ENCODE measurements at places on chromosomes 4 and X.

DNA sequence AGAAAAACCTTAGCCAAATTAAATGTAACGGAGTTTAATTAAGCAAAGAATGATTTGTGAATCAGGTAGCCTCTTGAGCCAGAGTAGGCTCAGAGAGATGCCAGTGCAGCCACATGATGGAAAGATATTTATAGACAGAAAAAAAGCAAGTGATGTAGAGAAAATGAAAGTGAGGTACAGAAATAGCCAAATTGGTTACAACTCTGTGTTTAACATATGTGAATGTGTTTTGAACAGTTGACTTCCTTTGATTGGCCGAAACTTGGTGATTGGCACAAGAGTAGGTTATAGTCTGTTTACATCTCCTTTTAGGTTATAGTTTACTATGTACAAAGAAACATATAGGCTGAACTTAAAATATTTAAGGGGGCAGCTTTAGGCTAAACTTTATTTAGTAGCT is 459.9 kb upstream of the BOD1L1 start:
- no peak for DNase-seq

GRCh38 chr4:151792995-151793394 is 32.2 kb upstream of the GATB start:
- no peak for DNase-seq

GRCh38 chrX:31588355-31588754 is 516.5 kb upstream of the FTHL17 start:
- no peak for DNase-seq

GRCh38 chr4:21067351-21067750 is 367.1 kb downstream of the PACRGL start:
- DNase-seq: no peak

GRCh38 chr4:174696657-174697056 is 132.4 kb downstream of the GLRA3 start:
- DNase-seq: no peak

- DNase-seq: no peak
Measured at GRCh38 chrX:107871136-107871535, 45.5 kb downstream of the MID2 start.

DNA sequence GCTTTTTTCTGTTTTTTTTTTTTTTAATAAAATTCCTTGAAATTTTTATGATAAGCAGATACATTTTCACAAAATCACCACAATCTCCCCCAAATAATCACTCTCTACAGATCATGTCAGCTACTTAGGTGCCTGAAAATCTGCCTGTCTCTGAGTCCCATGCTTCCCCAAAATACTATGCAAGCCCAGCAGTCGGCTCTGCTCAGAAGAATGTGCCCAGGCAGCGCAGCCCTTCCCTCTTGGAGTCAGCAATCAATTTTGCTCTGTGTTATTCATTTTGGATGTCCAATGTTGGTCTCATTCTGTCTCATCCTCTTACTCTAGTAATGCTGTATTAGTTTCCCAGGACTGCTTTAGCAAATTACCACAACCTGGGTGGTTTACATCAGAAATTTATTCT is 24.9 kb upstream of the C1QTNF7 start:
- no peak for DNase-seq

DNA sequence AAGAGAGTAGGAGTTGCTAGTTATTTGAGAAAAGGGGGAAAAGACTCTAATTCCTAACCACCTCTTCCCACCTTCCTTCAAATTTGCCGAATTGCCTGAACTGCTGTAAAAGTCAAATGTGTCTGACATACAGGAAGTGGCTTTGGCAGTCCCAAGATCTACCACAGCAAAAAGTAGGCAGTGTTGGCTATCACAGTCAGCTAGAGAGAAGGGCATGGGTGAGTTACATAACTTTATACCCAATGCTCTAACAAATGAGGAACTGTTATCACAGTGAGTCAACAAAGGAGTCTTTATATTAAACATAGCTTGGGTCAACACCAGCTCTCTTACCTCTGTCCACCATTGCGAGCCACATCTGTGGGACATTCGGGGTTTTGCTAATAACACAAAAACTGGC is 2.4 kb upstream of the MBNL3 start:
- DNase-seq: no peak

DNA sequence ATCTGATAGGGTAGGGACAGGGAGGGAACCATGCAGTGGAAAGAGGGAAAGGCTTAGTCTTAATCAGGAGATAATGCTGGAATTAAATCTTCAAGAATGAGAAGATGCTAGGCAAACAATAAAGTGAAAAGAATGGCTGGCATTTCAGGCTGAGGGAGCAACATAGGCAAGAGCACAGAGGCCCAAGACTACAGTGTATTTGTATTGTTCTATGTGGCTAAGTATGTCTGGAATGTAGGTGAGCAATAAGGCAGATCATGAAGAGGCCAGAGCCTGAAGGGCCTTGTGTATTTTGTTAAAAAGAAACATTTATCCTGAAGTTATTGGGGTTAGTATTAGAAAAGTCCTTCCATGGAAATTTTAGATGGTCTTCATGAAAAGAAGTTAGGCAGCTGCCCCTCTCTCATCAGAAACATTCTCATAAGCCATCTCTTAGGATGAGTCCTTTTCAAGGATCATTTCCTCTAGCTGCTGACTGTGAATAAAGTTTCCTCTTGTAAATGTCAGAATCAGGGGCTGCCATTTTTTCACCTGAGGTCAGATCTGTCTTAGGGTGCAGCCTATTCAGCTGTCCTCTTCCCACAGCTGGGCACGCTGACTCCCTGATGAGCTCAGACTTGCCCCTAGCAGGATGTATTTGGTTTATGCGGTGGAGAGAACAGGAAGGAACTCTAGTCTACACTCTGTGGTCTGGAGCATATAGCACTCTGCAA is 46.3 kb downstream of the ATP10D start:
- peak; percentile 32 for DNase-seq

- no peak for DNase-seq
Measured at GRCh38 chr4:39384563-39384962, 18.4 kb upstream of the RFC1 start.

- peak; percentile 35 for DNase-seq
Measured at GRCh38 chrX:155767051-155767875, 113.9 kb upstream of the VAMP7 start.

DNA sequence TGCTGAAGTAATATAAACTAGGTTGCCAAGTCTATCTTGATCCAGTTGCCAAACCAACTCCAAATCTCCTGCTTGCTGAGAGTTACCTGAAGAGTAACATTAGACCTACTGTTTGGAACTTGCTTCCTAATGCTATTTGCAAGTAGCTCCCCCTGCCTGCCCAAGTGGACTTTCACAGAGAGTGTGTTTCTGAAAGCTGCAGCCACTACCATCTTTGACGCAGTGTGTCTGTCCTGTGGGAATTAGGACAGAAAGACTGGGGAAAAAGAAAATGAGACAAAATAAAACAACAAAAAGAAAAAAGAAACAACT is 195.0 kb upstream of the HS3ST1 start:
- no peak for DNase-seq

- DNase-seq: no peak
Measured at GRCh38 chr4:76003035-76003434, 4.3 kb downstream of the CXCL9 start.

DNA sequence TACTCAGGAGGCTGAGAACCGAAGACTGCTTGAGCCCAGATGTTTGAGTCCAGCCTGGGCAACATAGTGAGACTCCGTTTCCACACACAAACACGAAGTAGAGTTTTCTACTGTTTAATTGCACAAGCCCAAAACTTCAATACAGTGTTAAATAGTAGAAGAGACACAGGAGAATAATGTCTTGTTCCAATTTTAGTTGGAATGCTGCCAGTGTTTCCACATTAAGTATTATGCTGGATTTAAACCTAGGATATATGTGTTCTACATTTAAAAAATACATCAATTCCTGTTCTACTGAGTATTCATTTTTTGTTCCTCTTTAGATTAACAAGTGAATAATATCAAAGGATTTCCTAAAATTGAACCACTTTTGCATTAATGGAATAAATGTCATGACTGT is 91.3 kb downstream of the LCORL start:
- no peak for DNase-seq

GRCh38 chr4:95092766-95093165 is 335.0 kb downstream of the BMPR1B start:
- DNase-seq: no peak

DNA sequence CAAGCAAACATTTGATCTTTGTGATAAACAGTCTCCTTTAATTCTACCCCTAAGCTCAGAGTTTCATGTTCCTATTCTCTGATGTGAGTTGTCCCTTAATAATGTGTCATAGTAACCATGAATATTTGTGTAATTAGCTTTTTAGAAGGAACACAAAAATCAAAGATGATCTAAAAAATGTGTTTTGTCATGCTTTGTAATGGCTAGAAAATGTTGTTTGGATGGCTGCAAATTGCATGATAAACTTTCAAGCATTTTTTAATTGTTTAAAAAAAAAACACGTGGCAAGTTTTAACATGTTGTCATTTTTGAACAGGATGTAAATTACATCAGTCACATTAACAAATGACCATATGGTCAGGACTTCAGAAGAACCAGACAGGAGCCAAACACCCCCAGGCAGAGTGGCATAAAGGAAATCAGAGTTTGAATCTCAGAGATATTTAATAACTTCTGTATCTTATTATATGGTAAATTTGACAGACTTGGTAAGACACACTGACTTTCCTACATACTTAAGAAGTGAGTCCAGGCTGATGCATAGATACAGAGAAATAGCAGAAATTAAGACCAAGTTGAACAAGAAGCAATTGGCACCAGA is 223.9 kb upstream of the VEGFC start:
- DNase-seq: no peak

DNA sequence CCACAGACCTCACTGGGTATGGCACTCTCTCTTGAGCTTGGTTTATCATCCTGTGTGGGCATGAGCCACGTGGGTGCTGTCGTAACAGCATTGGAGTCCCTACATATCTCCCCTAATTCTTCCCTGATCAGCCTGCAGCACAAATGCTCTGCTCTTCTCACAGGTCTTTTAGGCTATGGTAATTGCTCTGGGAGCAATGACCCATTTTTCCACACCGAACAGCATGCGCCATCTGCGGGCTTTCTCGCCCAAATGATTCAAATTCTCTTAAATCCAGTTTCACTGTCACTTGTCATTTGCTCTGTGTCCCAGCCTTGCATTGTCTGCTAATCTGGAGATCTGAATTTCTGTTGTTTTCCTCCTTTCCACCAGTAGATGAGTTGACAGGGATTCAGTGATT is 48.9 kb upstream of the GATB start:
- no peak for DNase-seq

DNA sequence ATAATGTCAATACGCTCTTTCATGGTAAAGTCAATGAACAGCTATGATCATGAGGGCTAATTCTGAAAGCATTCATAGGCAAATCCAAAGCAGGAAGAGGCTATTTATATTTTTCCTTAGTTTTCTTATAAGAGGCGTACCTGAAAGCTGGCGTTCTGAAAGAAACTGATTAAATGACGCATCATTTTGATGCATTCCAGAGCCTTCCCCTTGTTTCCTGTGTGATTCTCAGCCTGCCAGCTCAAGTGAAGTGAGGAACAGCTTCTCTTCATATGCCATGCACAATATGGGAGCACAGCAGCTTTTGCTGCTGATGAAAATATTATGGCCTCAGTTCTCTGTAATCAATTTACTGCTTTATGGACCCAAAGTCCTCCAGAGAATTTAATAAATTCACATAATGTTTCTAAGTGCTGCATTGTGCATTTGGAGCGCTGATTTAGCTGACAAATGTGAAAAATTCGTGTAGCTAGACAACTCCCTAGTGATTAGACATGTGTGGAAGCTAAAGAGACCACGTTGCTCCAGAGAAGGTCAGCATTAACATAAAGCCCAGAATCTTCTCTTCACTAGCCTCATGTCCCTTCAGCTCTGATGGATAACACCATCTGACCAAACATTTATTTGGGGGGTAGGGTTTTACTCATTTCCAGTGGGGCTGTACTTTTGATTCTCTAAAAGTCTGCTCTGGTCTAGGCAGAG is 110.8 kb downstream of the GPAT3 start:
- no peak for DNase-seq

DNA sequence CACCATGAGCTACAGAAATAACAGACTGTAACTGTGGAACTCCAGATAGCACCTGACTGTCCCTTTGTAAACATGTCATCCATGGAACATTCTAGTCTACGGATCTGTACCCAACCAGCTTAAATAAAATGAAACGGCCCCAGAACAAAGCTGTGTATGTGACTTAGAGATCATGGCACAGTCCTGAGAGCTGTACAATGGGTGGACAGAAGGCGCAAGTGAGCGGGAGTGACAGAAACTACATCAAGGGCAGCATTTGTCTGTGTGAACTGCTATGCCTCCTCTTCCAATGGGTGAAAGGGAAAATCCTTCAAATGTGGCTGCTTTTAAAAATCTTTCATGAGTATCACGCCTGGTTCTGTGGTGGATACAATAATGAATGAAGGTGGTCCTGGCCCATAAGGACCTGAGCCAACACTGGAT is 72.5 kb downstream of the FAT1 start:
- DNase-seq: no peak

DNA sequence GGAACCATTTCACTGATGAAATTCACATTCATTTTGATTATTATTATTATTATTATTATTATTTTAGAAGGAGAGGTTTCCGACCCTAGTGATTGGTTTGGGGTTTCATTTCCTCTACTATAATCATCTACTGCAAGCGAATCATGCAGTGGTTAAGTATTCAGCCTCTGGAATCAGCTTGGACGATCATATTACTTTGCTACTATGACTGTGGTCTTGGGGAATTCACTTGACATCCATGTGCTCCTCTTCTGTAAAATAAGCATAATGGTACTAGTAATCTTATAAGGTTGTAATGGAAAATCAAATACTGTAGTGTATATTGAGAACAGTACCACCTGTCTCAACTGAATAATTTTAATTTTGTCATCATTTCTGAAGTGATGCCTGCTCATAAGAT is 132.1 kb upstream of the SLC4A4 start:
- no peak for DNase-seq

DNA sequence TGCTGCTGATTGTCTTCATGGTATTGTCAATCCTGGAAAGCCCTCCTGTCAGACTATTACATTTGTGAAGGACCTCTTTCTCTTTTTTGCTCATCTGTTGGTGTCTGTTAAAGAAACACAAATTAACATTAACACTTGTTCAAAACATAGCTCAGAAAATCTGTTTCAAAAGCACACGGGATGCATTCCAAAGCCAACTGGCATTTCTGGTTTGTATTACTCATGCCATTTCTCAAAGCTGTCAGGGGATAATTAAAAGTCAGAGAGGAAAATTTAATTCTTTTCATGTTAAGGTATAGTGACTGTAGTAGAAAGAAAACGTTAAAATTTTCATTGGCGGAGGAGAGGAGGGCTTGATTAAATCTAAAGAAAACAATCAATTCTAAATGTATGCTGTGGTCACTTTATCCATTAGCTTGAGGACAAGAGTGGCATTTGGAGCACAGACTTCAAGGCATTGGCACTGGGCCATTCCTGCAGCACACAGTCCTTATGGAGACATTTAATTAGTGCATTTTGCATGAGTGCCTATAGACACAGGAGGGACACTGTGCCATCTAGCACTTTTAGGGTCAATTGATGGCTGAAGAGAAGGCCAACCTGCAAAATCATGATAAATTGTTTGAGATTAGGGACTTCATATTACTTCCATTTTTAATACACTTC is 21.2 kb upstream of the GLRA2 start:
- DNase-seq: no peak

GRCh38 chrX:1932231-1932630 is 317.4 kb downstream of the ASMT start:
- DNase-seq: no peak

GRCh38 chr4:40327340-40327739 is 7.8 kb upstream of the CHRNA9 start:
- no peak for DNase-seq

GRCh38 chrX:139931646-139932072 is 1.2 kb downstream of the ATP11C start:
- DNase-seq: no peak
